ENCODE measurements at places on chromosomes 13 and 19. TPM values are rescaled to one million over a fixed set of nuclear protein-coding genes. Genes with fewer than 3 reads are reported as not detected.

Gene CA11
- 5.1 TPM for total RNA-seq

Gene ZNF415
- 4.8 TPM for total RNA-seq

Gene PRSS57
- total RNA-seq: not detected

- no peak for DNase-seq
Measured at GRCh38 chr13:30253830-30254229, 53.5 kb downstream of the KATNAL1 start.

GRCh38 chr19:12843999-12844732 lies 5.9 kb downstream of the MAST1 start:
- no peak for DNase-seq

Data from M059J (cell line).